Umbilical cord (tissue), 2 donors: ENCODE measurements at places on chromosomes 1 and 21.

- peak; percentile 48 for DNase-seq
Observed at GRCh38 chr1:246280551-246280950, 226.5 kb downstream of the SMYD3 start.

DNA sequence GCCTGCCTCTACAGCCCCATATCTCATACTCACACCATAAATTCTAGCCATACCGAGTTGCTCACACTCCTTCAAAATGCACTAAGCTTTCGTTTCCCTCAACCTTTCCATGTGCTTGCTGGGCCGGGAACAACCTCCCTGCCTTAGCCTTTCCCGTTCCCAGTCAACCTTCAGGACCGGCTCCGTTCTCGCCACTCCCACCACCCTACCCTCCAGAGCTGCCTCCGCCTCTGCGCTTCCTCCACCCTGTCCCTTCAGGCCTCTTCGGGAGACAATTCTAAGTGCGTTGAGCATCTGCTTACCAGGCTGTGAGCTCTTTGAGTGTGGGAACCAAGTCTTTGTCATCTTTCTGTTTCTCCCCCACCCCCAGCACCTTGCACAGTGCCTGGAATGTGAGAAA lies 31.6 kb downstream of the KCNN3 start:
- no peak for DNase-seq

DNA sequence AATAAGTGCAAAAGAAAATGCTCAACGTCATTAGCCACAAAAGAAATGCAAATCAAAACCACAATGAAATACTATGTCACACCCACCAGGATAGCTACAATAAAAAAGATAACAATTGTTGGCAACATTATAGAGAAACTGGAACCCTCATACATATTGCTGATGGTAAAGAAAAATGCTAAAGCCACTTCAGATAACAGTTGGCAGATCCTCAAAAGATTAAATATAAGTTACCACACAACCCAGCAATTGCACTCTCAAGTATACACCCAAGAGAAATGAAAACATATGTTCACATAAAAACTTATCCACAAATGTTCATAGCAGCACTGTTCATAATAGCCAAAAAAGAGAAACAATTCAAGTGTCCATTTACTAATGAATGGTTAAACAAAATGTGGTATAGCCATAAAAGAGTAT lies 20.7 kb downstream of the TRIM33 start:
- DNase-seq, result no peak

DNA sequence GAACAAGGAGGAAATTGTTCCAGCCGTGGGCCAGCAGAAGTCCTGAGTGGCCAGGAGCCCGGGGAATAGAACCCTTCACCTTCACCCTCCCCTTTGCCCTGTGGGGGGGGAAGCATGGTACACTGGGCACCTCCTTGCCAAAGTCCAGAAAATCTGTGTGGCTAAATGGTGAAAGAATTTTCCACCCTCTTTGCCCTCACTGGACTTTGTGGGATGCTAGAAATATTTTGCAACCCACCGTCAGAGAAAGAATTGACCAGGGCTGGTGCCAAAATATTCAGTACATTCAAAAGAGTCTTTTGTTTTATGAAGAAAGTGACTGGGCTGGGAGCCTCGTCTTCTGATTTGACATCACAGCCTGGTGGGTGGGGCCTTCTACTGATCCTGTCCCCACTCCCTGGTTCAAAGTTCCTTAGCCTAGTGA lies 14.6 kb downstream of the NFASC start:
- no peak for DNase-seq

GRCh38 chr1:33180226-33180910 lies 1.5 kb downstream of the TRIM62 start:
- peak; percentile 89 for DNase-seq

GRCh38 chr1:71956613-71957285 lies 325.6 kb downstream of the NEGR1 start:
- DNase-seq, result no peak
